ENCODE measurements at places on chromosomes 11 and 22.

- peak; percentile 40 for DNase-seq
Observed at GRCh38 chr11:15073361-15074205, at the start of gene CALCB. Gene CALCB, plus strand, starts transcription at chr11:15073593. Its CDS starts 1,126 bp downstream, at chr11:15074719.

DNA sequence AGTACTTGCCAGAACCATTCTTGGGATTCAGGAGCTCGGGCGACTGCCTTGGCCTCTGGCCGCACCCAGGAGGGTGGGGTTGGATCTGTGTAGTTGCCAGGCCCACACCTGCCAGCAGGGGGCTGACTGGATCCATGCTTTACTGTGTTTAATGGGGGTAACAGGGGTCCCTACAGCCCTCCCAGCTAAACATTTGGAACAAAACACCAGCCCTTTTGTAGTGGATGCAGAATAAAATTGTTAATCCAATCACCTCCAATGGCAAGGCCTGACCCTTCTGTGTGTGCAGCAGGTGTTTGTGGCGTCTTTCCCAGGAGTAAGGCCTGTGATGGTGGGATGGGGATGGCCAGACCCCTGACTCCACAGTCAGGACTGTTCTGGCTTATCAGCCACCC, 22.5 kb downstream of the SUN2 start:
- DNase-seq = peak; percentile 58

GRCh38 chr11:95577716-95578460, 211.7 kb downstream of the FAM76B start:
- DNase-seq = no peak

GRCh38 chr11:67357831-67358670, 4.7 kb upstream of the POLD4 start:
- DNase-seq = no peak

DNA sequence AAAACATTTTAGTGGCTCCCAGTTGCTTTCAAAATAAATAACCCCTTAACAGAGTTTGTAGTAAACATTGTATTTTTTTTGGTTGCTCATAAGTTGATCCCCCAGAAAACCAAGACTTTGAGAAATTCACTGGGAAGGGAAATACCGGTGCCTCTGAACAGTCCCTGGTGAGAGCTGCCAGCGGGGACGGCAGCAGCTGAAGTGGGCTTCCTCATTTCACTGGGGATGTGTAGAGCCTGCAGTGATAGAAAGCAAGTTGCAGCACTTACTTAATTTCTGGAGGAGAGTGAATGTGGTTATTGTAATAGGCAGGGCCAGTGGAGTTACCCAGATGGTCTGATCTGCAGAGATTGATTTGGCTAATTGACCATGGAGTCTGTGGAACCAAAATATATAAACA, 18.6 kb upstream of the MCHR1 start:
- DNase-seq = no peak

GRCh38 chr22:36439481-36440271, 41.8 kb downstream of the TXN2 start:
- DNase-seq = no peak

DNA sequence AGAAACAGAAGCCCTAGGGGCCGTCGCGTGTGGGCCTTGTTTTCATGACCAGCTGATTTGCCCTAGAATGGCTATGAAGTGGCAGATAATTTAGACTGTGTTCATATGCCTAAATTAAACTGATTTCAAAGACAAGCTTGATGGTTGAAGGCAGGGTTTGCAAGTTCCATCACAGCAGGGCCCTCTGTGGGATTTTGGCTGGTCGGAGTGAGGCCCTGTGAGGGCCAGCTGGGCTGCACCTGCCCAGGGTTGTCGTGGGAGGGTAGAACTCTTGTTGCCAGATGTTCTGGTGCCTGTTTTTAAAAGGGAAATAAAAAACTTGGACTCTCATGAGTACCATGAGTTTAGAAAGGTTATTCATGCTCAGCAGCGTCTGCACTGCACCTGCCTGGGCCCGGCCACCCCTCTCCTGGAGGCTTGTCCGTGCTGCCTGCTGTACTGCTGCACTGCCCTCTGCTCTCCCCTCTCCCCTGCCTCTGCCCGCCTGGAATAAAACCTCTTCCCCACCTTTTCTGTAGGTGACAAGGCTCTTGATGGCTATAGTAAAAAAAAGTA, 44.1 kb downstream of the AP2A2 start:
- no peak for DNase-seq

GRCh38 chr22:26328221-26328620, 100.8 kb upstream of the ASPHD2 start:
- DNase-seq = no peak

GRCh38 chr11:65112546-65113360, 1.1 kb downstream of the TM7SF2 start:
- peak; percentile 79 for DNase-seq

DNA sequence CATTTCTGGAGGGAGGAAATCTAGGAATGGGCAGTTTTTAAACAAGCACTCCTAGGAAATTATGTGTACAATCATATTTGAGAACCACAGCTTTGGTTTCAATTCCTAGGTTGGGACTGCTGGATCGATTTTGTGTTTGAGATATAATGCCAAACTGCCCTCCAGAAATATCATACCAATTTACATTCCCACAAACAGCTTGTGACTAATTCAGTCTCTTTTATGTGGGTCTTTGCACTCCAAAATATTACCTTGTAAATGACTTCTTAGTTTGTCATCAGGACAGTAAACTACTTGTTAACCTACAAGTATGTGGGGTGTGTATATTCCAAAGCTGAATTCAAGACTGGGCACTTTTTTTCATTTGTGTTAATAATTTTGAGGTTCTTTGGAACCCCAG, 9.8 kb upstream of the BARX2 start:
- no peak for DNase-seq

DNA sequence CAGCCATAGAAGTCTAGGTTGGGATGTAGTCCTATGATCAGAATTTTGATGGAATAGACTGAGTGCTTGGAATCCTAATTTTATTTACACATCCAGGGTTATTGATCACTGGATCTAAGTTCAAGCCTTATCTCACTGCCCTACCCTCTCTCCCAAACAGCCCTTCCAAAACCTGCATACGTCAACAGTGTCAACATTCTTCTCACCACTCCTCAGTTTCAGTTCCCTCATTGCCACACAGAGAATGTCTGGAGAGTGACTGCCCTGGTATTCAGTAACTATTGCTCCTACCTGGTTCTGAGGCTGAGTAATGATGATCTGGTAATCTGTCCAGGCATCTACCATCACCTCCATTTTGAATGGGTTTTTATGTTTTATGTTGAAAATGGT, 60.0 kb downstream of the GLYATL1 start:
- DNase-seq = no peak

Measured in stimulated activated CD4-positive, alpha-beta T cell treated with anti-CD3 and anti-CD28 coated beads, Interleukin-4, amount 100 ng/mL, for 1 hour (primary cell).